Activated CD4-positive, alpha-beta memory T cell treated with anti-CD3 and anti-CD28 coated beads for 36 hours (primary cell): ENCODE measurements at places on chromosomes 5 and 9. TPM values are rescaled to one million over a fixed set of nuclear protein-coding genes. Genes with fewer than 3 reads are reported as not detected.

- H3K4me1 ChIP-seq: no peaks in the 10 kb centered on the region
- no peak for DNase-seq
- H3K27ac ChIP-seq: no peak overlapping the region
- no peak overlapping the region for H3K4me3 ChIP-seq
- no peaks in the 10 kb centered on the region for H3K27me3 ChIP-seq
- peaks cover 2% of the 10 kb centered on the region for H3K36me3 ChIP-seq
Observed at GRCh38 chr9:127187231-127187956, 65.0 kb upstream of the ANGPTL2 start.

DNA sequence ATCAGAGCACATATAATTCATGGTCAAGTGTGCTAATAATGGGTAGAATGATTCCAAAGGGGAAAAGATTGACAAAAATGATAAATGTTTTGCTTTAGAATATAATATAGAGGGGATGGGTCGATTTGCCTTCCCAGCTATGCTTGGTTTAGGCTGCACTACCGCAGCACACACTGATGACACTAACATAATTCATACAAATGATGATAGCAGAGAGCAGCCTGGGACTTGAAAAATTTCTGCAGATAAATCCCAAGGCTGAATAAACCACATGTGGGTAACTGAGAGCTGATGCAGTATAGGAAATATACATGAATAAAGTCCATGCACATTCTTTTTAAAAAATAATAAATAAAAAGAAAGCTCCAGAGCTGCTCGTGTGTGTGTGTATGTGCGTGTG, 54.5 kb downstream of the EFNA5 start:
- H3K4me1 ChIP-seq: no peaks in the 10 kb centered on the region
- H3K4me3 ChIP-seq: no peak overlapping the region
- H3K36me3 ChIP-seq: no peaks in the 10 kb centered on the region
- no peak for DNase-seq
- H3K27ac ChIP-seq: no peak overlapping the region

DNA sequence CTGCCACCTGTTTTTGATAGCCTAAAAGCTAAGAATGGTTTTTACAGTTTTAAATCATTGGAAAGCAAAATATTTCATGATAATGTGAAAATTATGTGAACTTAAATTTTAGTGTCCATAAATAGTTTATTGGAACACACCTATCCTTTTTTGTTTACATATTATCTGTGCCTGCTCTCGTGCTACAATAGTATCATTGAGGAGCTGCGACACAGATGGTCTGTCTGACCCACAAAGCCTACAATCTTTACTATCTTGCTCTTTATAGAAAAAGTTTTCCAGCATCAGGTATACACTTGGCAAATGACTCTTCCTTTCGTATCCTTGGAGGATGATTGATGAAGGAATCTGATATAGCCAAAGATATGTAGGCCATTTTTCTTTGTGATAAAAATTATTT, 40.2 kb downstream of the TTC1 start:
- no peaks in the 10 kb centered on the region for H3K27me3 ChIP-seq
- no peak for DNase-seq
- no peak overlapping the region for H3K4me3 ChIP-seq
- H3K4me1 ChIP-seq: peaks cover 5% of the 10 kb centered on the region
- peaks cover 37% of the 10 kb centered on the region for H3K36me3 ChIP-seq

DNA sequence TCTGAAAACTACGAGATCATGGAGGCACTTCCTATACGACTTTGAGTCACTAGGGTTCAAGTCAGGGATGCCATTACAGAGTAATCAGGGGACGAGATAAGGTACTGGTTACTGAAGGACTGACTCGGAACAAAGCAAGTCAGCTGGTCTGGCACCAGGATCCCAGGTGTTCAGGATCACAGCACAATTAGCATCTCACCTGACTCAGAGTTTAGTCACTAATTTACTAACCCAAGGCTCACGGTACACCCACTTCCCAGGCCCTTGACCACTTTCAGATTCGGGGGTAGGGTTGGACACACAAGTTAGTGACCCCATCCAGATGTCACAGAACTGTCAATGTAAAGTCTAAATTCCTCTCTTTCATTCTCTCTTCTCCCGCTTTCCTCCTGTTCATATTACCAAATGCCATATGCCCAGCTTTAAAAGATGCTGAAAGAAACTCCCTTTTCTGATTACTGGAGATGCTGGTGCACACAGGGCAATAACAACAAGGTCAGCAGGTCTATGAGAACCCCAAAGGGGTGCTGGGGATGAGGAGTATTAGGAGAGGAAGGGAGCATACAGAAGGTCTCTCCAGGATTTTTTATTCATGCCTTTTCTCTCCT, 657.8 kb downstream of the TLE1 start:
- H3K36me3 ChIP-seq: no peaks in the 10 kb centered on the region
- H3K27me3 ChIP-seq: no peaks in the 10 kb centered on the region
- no peak for DNase-seq
- no peak overlapping the region for H3K27ac ChIP-seq
- no peaks in the 10 kb centered on the region for H3K4me1 ChIP-seq

Gene JAKMIP2
- 0.99 TPM for total RNA-seq

DNA sequence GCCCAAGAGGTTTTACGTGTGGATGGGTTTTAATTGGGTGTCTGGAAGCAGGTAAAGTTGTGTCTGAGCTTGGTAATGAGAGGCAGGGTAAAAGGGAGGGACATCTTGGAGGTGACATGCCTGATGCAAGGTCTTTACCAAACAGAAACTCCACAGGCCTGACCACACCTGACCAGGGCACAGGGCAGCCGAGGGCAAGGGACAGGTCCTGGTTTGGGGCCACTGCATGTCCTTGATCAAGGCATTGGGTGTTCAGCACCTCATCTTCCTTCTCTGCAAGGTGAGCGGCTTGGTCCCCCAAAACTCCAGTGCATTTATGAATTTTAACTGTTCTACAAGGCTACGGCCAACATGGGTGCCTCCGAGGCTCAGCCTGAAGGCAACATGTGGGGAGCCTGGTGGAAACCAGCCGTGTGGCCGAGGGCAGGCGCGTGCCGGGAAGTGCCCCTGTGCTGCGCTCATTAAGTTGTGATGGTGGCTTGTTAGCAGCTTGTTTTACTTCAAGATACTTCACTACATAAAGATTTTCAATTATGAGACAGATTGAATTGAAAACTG, 30.7 kb upstream of the LPCAT1 start:
- no peak for DNase-seq
- no peaks in the 10 kb centered on the region for H3K4me1 ChIP-seq
- no peaks in the 10 kb centered on the region for H3K27me3 ChIP-seq
- no peak overlapping the region for H3K27ac ChIP-seq
- no peak overlapping the region for H3K4me3 ChIP-seq

GRCh38 chr9:136854842-136855460, 2.8 kb downstream of the MAMDC4 start:
- no peak overlapping the region for H3K27ac ChIP-seq
- peaks cover 2% of the 10 kb centered on the region for H3K36me3 ChIP-seq
- H3K4me3 ChIP-seq: no peak overlapping the region
- H3K4me1 ChIP-seq: peaks cover 4% of the 10 kb centered on the region

Gene RGMB
- 3.8 TPM for total RNA-seq

- H3K4me1 ChIP-seq: peaks cover 13% of the 10 kb centered on the region
- H3K27me3 ChIP-seq: no peaks in the 10 kb centered on the region
- no peak overlapping the region for H3K27ac ChIP-seq
- H3K4me3 ChIP-seq: no peak overlapping the region
- peaks cover 39% of the 10 kb centered on the region for H3K36me3 ChIP-seq
Observed at GRCh38 chr9:109086221-109086620, 33.5 kb downstream of the TMEM245 start.

Gene ACOT12
- total RNA-seq: not detected

Gene SLCO4C1
- 0.38 TPM for total RNA-seq

Gene SPINK6
- not detected for total RNA-seq

Gene SHC3
- total RNA-seq: not detected

Gene CDH9
- total RNA-seq: not detected

- no peak for DNase-seq
- no peaks in the 10 kb centered on the region for H3K27me3 ChIP-seq
- peaks cover 3% of the 10 kb centered on the region for H3K36me3 ChIP-seq
Observed at GRCh38 chr5:129204525-129204924, 110.0 kb downstream of the ISOC1 start.

- peaks cover under 1% of the 10 kb centered on the region for H3K27me3 ChIP-seq
- no peak overlapping the region for H3K4me3 ChIP-seq
- H3K4me1 ChIP-seq: peaks cover 33% of the 10 kb centered on the region
- peaks cover 38% of the 10 kb centered on the region for H3K36me3 ChIP-seq
- H3K27ac ChIP-seq: no peak overlapping the region
- DNase-seq: no peak
Observed at GRCh38 chr5:127519527-127519926, 2.1 kb downstream of the PRRC1 start.

DNA sequence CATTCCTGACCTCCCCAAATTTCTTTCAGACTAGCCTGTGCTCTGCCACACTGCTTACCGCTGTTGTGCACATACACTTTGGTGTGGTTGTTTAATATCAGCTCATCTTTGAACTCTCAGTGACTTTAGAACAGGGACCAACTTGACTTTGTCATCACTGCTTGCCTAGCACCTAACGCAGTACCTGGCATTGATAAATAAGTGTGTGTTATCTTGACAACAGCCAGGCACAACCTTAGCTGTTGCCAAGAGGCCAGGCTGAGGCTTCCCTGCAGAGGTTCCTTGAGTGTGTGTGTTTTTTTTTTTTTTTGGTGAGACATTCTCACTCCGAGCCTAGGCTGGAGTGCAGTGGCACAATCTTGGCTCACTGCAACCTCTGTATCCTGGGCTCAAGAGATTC, 41.0 kb upstream of the SLC28A3 start:
- peaks cover 4% of the 10 kb centered on the region for H3K27me3 ChIP-seq
- DNase-seq: no peak
- no peak overlapping the region for H3K4me3 ChIP-seq
- no peak overlapping the region for H3K27ac ChIP-seq

DNA sequence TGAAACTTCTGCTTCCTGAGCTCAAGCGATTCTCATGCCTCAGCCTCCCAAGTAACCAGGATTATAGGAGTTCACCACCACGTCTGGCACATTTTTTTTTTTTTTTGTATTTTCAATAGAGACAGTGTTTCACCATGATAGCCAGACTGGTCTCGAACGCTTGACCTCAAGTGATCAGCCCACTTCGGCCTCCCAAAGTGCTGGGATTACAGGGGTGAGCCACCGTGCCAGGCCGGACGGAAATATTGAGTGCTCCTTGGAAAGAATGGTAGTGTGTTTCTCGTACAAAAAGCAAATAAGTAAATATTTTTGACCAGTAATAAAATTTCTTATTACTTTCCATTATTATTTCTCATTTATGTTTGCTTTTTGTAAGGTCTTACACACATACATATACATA, 1307.9 kb upstream of the CDH6 start:
- H3K27ac ChIP-seq: no peak overlapping the region
- H3K36me3 ChIP-seq: no peaks in the 10 kb centered on the region
- DNase-seq: no peak
- H3K4me3 ChIP-seq: no peak overlapping the region
- H3K27me3 ChIP-seq: no peaks in the 10 kb centered on the region

DNA sequence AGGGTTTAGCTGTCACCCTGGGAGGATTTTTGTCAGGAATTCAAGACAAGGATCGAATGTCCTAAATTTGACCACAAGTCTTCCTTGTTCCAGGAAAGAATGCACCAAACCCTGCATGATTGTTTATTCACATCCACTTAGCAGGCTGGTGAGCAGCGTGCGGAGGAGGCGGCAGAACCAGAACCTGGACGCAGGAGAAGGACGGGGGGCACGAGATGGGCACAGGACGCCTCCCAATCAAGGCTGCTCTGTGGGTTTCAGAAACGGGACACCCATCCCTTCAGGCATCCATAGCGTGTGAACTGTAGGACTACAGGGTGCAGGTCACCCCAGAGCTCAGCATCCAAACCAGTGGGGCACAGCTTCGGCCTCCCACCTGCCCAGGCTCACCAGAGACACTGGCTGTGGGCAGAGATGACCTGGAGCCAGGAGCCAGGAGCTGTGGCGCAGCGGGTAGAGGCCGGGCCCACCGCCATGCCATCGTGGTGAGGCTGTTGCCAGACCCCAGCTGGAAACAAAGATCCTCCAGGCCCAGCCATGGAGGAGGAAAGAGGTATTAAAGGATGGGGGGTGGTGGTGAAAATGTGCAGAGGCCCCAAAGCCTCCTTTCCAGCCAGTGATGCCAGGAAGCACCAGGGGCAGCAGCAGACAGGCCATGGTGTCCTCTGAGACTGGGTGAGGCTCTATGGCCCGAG, 32.3 kb upstream of the ADAMTS2 start:
- no peak for DNase-seq
- no peak overlapping the region for H3K27ac ChIP-seq
- no peaks in the 10 kb centered on the region for H3K27me3 ChIP-seq
- H3K4me1 ChIP-seq: no peaks in the 10 kb centered on the region
- no peaks in the 10 kb centered on the region for H3K36me3 ChIP-seq

Gene SLC23A1
- total RNA-seq: 1.0 TPM

Gene PTGER4
- 53.7 TPM for total RNA-seq

DNA sequence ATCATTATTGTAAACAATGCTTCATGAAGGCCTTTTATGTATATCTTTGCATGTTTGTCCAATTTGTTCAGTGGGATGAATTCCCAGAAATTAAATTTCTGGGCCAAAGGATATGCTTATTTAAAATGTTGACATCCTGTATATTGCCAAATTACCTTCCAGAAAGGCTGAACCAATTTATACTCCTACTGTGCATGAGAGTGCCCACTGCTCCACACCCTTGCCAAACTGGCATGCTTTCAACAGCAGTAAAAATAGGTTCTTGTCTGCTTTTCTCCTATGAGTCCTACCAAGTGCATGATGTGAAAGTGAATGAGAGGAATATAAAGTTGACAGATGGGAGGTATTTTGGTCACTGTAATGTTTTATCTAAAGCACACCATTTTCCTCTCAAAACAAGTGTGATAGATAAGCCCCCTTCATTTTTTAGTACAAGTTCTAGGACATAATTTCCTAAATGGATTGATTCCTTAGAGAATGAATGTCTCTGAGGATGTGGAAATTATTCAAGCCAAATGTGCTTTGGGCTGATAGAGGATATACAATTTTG, 70.5 kb upstream of the ERBIN start:
- H3K4me1 ChIP-seq: no peaks in the 10 kb centered on the region
- no peaks in the 10 kb centered on the region for H3K27me3 ChIP-seq
- no peaks in the 10 kb centered on the region for H3K36me3 ChIP-seq
- H3K4me3 ChIP-seq: no peak overlapping the region
- no peak overlapping the region for H3K27ac ChIP-seq
- no peak for DNase-seq

- no peaks in the 10 kb centered on the region for H3K27me3 ChIP-seq
- no peaks in the 10 kb centered on the region for H3K36me3 ChIP-seq
Observed at GRCh38 chr9:82295181-82295580, 306.6 kb downstream of the SPATA31D1 start.

DNA sequence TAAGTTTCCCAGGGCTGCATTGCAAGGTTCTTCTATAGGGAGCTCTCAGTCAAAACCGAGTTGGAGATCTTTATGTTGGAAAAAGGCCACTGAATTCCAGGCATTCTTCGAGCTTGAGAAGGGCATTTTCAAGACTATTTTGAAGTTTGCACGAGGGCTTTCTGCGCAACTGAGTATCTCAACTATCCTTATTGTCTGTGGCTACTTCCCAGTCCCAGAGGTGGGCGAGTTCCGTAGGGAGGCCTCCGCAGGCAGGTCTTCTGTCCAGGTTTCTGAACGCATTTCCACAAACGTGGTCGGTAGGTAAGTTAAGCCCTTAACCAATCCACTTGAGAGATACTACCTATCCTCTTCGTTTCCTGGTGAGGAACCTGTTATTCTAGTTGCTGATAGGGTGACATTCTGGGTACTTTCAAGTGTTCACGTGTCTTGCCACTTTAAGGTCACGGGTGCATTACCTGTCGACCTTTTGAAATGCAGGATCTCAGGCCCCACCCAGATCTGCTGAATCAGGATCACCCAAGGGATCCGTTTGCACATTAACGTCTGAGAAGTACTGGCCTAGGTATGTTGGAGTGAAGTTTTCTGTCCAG, 51.4 kb upstream of the TJP2 start:
- peak overlapping the region; percentile 88 for H3K4me3 ChIP-seq
- DNase-seq: no peak
- H3K4me1 ChIP-seq: peaks cover 7% of the 10 kb centered on the region
- H3K27me3 ChIP-seq: peaks cover 2% of the 10 kb centered on the region
- no peaks in the 10 kb centered on the region for H3K36me3 ChIP-seq
